ENCODE measurements at places on chromosomes 7 and 10.

GRCh38 chr10:18222866-18223265 is 82.6 kb downstream of the CACNB2 start:
- H3K4me3 ChIP-seq, result no peak overlapping the region
- no peaks in the 10 kb centered on the region for H3K4me1 ChIP-seq
- H3K36me3 ChIP-seq, result no peaks in the 10 kb centered on the region
- H3K27ac ChIP-seq, result no peak overlapping the region
- no peak for DNase-seq
- H3K27me3 ChIP-seq, result no peaks in the 10 kb centered on the region

DNA sequence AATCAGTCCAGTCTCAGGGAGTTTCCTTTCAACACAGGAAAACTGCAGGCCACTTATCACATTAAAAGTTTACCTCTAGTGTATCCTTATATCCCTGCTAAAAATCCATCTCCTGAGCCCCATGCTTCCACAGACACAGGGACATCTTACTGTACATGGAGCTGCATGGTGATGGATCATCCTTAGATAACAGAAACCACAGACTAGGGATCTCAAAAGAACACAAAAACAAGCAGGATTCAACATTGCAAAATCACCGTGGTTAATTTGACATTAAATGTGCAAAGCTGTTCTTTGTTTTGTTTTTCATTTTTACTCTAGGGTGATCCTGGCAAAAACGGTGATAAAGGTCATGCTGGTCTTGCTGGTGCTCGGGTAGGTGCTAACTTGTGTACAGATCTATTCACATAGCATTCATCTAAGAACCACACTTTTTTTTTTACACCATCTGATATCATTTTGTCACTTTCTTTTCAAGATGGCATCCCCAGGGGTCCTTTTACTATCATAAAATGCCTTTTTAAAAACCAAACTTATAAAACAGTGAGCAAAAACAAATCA is 18.1 kb downstream of the COL1A2 start:
- peaks cover under 1% of the 10 kb centered on the region for H3K36me3 ChIP-seq
- no peaks in the 10 kb centered on the region for H3K27me3 ChIP-seq
- no peak for DNase-seq
- H3K27ac ChIP-seq, result no peak overlapping the region
- H3K4me1 ChIP-seq, result no peaks in the 10 kb centered on the region
- no peak overlapping the region for H3K4me3 ChIP-seq

DNA sequence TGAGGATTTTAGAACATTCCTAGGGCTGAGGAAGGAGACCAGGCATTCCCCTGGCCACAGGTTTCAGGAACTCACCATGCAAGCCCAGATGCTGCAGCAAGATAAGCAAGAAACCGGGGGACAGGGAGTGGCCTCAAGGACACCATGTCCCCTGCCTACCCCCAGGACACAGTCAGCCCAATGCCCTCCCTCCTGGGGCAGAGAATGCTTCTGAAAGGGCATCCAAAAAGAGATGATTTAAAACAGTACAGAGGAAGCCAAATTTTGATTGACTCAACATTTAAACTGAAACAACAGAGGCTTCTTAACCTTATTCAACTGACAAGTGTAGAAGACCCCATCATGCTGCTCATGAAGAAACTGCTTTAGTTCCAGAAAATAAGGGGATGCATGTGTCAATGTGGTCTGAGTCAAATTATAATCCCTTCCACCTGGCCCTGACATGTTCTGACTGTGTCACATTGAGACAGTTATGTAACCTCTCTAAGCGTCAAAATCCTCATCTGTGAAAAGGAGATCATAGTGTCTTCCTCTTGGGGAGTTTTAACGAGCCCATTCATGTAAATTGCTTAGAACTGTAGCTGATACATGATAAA is 60.0 kb downstream of the ICA1 start:
- H3K4me1 ChIP-seq, result no peaks in the 10 kb centered on the region
- H3K36me3 ChIP-seq, result no peaks in the 10 kb centered on the region
- H3K4me3 ChIP-seq, result no peak overlapping the region
- DNase-seq, result no peak

- H3K27me3 ChIP-seq, result no peaks in the 10 kb centered on the region
- H3K36me3 ChIP-seq, result no peaks in the 10 kb centered on the region
- peak overlapping the region; percentile 56 for H3K27ac ChIP-seq
- no peak overlapping the region for H3K4me3 ChIP-seq
- peaks cover 13% of the 10 kb centered on the region for H3K4me1 ChIP-seq
Observed at GRCh38 chr7:7686811-7687508, 31.4 kb downstream of the RPA3 start.

Measured in thymus (tissue), 14 donors.